GM20000 (cell line): ENCODE measurements at places on chromosomes 4 and X.

DNA sequence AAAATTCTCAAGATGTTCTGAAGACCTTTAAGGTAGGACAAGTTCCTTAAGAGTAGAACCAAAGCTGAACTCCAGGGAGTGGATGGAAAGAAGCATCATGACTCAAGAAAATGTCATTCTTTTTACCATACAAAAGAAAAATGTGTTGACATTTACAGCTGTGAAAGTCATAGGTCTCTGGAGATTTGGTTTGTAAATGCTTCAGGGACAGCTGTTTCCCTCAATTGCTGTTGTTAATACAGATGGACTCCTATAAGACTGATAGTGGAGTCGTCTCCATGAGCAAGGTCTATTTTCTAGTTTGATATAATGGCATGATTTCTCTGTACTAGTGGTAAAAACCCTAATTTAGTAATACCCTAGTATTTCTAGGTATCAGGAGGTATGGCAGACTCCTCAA lies 101.7 kb downstream of the PHOX2B start:
- DNase-seq = no peak

GRCh38 chrX:131675596-131676194 lies 131.8 kb downstream of the OR13H1 start:
- peak; percentile 12 for DNase-seq

DNA sequence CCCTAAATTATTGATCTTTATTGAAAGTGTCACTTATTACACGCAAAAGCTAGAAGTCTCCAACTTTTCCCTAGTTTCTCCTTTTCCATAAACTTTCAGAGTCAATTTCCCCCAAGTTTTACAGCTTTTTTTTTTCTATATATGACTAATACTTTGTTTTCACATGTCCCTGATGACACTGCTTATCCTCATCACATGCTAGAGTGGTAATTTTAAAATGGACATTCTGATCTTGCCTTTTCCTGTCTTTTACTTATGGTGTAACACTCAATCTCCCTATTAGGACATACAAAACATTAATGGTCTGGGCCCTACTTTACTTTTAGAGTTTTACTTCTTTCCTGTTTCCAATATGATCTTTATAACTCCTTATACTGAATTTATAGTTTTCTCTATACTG lies 112.6 kb downstream of the ANK2 start:
- no peak for DNase-seq

GRCh38 chr4:40848251-40848650 lies 98.5 kb downstream of the NSUN7 start:
- no peak for DNase-seq

GRCh38 chrX:58025979-58026378 lies 115.7 kb upstream of the ZXDA start:
- peak; percentile 1 for DNase-seq

- no peak for DNase-seq
Measured at GRCh38 chr4:40321574-40322275, 13.4 kb upstream of the CHRNA9 start.

GRCh38 chr4:48554606-48555005 lies 64.6 kb downstream of the ZAR1 start:
- DNase-seq = no peak

DNA sequence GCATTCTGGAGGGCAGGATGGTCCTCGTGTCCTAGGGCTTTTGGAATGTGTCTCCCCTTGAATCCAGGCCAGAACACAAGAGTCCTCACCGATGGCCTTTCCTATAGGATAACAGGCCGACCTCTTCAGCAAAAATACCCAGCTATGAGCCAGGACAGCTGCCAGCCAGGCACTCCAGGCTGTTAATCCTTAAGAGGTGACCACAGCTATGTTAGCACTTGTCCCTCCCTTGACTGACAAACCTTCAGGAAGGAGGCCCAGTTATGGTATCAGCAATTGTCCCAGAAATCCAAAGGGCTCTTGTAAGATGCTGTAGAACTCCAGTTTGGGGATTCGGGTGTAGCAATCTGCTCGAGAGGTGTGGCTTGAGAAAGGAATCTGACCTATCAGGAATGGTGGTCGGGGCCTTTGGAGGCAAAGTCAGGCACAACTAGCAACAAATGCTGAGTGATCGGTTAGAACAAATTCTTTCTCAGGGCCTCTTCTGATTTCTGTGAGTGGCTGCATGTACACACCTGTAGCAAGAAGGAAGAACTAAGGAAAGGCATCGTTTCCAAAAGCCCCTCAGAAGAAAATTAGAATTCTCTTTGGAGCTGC lies 54.6 kb downstream of the PTCHD1 start:
- DNase-seq = no peak

DNA sequence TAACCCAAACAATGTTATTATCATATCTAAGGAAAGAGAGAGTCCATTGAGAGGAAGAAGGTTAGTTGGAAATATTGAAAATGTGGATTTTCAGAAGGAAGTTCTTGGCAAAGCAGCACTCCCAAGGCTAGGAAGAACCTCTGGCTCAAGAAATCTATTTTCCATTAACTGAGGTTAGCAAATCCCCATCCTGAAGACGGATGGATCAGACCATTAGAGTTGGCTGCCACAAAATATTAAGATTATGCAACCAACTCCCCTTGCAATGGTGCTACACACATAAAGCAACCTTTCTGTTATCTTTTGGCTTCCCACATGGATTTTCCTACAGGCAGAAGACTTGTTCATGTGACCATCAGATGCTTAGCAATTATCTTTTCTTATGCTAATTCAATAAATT lies 96.3 kb downstream of the COL4A6 start:
- no peak for DNase-seq
